ENCODE measurements at places on chromosomes 6 and 20.
A peak's percentile ranks its signal among the peaks of the same experiment; 100 is the strongest.

DNA sequence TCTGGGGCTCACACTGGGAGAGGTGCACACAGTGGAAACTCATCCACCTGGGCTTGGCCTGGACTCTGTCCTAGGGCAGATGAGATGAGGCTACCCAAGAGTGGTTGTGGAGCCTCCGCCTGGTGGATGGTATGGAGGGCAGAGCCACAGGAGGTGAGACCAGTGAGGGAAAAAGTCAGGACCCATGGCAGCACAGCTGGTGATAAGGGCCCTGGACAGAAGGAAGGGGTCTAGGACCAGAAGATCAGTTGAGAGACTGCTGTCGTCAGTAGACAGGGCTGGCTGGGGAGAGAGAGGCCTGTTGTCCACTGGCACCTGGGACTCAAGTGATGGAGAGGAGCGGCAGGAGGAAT is 29.8 kb downstream of the PLCG1 start:
- no peak for ATAC-seq

DNA sequence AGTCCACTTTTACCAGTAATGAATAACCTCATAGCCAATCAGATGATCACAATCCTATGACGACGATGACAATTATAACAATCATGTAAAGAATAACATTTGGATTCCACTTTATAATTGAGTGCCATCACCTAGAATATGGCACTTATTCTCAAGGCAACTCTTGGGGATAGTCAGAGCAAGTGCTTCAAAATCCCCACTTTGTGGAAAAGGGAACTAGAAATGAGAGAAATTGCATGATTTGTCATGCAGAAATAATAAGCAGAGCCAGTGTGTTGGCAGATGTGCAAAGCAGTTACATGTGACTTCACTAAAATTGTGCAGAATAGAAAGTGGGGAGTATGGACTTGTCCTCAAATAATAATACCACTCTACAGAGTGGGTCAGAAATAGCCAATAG is 41.3 kb downstream of the FRK start:
- no peak for ATAC-seq

DNA sequence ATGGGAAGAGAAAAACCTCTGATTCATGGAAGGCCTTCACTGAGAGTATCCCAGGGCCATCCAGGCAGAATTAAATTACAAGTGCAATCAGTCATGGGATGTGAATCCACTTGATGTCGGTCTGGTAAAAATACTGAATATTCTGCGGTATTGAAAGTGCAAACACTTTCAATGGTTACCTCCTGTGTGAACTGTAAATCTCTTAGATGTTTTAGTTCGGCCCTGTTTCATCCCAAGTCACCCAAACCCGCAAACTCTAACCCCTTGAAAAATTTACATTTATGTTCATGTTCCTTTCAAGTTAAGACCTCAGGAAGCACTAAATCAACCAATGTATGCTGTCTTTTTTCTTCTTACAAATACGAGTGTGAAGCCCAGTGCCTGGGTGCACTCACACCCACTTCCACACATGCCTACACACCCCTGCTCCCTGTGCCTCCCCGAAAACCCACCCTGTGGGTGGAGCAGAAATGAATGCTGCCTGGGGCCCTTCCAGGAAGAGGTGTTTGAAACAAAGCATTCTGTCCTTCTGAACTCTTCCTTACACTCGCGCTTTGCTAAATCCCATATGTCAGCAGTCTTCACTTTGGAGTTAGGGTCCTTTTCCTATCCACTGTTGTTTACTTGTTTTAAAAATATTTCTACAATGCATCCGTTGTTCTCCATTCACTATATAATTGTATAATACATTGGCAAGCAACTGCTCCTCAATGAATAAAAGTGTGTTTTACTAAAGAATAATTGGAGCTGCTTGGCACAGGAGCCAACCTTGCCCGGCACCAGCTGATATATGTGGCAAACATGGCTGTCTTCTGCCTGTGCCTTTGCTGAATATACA is 62.7 kb downstream of the FYN start:
- ATAC-seq = no peak

DNA sequence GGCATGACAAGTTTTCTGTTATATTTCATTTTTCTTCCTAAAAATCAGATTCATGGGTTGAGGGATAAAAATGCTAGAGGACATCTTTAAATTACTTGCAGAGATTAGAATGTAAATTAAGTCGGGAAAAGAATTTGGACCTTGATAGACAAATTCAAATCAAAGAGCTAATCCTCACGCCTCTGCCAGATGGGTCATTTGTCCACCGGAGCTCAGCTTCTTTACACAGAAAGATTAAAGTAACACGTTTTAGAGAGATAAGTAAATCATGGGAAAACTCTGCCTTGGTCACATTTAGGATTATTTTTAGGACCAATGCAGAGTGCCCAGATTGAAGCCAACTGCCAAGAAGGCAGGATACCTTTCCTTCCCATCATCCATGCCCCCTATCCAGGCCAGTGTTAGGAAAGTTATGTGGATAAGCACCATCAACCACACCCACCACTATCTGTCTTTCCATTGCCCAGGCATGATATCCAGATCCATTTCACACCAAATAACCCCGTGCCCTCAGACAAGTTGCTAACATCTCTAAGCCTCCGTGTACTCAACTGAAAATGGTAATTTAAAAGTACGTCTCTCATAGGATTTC is 397.4 kb upstream of the PLCB4 start:
- ATAC-seq = no peak

DNA sequence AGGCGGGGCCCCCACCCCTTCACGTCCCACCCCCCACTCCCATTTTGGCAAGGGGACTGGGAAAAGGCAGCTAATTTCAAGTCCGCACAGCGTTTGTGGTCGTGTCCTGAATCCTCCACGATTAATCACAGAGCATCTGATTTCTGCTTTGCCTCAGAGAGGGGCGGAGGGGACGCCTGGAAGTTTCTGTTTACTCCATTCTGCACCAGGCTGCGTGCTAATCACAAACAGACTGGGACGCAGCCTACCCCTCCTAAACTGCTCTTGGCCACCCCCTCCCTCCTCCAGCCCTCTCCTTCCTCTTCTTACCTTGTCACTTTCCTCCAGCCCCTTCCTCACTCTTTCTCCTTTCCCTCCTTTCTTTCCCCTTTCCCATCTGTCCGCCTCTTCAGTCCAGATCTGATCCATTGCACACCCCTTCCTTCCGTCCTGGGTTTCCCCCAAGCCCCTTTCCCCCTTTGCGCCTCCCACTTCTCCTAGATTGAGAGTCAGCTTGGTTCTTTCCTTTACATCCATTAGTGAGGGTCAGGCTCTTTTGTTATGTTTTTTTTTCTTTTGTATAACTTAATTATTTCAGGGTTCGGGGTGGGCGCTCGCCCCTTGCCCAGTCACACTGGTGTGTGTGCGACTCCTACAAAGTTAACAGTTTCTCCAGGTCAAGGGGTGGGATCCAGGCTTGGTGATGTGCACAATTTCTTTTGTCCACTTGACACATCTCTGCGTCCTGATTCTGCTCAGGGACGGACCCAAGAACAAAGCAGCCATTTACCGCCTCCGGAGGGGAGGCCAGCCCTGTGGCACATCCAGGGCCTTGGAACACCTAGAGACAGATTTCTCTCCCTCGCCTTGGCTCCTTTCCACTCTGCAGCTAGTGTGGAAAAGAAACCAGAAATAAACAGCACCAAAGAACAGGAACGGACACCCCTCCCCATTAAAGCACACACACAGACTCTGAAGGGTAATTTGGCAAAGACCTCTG is 520 bp upstream of the RIPOR3 start:
- peak; percentile 87 for ATAC-seq

GRCh38 chr20:17541596-17541995 is 10.4 kb upstream of the BFSP1 start:
- no peak for ATAC-seq

GRCh38 chr6:98560841-98561240 is 273.5 kb upstream of the POU3F2 start:
- ATAC-seq = no peak

- ATAC-seq = no peak
Measured at GRCh38 chr20:35273449-35274171, 4.3 kb downstream of the MMP24OS start.

GRCh38 chr6:3617192-3617631 is 134.3 kb downstream of the PXDC1 start:
- no peak for ATAC-seq

DNA sequence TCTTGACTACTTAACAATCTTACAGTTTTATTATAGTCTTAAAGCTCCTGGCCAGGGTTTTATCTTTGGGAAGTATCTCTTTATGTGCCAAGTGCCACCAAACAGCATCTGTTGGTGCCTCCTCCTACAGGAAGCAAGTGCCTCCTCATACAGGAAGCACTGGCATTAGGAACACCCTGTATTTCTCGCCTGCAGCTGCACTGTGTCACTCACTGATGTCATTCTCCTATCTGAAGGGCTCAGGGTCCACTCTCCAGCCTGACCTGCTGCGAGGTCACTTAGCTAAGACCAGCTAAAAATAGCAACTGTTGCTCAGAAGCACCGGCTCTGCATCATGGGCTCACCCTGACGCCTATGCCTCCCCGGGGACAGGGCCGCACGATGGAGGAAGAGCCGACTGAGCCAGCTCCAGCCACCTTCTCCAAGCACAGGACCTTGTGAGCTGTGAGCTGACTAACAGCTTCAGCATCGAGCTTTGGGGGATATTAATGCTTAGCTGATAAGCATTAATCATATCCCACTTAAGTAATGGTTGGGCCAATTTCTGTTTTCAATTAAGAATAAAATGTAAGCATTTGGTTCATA is 66.3 kb upstream of the CD93 start:
- peak; percentile 57 for ATAC-seq

GRCh38 chr6:32436186-32436585 is 3.5 kb upstream of the HLA-DRA start:
- ATAC-seq = no peak

DNA sequence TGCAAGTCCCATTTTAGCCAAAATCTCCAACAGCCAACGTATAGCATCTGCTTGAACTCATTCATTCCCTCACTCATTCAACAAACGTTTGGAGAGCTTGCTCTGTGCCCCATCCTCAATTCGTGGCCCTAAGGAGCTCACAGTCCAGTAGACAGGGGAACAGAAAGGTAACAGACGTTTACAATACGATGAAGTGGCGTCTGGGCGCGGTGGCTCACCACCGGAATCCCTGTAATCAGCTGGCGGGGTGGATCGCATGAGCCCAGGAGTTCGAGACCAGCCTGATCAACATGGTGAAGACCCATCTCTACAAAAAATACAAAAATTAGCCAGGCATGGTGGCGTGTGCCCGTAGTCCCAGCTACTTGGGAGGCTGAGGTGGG is 790 bp upstream of the E2F1 start:
- ATAC-seq = no peak

- ATAC-seq = no peak
Measured at GRCh38 chr6:21610341-21610740, 16.8 kb downstream of the SOX4 start.

DNA sequence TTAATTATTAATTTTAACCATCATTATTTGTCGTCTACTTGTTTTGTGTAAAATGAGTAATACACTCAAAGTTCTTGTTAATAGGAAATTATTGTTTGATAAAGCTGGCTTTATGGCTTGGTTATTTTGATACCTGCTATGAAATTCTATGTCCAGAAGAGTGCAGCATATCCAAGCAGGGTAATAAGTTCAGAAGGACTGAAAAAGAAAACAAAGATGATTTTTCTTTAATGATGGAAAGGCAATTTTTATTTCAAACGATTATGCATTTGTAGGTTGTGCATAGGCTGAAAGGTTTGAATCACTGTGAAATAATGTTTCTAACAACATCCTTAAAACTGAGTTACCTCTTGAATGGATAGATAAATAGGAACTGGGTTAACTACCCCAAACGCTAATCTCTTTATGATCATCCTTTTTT is 1.4 kb upstream of the MAN1A1 start:
- peak; percentile 18 for ATAC-seq

DNA sequence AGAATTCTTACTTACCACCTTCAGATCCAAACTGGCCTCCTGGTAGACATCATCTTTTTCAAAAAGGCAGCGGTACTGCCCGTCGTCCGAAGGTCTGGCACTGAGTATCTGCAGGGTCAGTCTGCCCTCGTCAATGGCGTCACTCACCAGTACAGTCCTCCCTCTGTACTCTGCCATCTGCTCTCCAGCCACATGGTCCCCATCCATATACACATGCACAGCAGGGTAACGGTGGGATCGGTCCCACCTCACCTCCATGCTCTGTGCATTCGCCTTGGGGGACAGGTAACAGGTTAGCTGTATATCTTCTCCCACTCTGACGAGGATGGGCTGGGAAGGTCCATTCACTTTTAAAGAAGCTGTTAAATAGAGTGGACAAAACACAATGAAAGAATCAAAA is 11.0 kb downstream of the BTNL2 start:
- no peak for ATAC-seq

- ATAC-seq = peak; percentile 17
Measured at GRCh38 chr20:57714409-57715267, 4.8 kb upstream of the PMEPA1 start.

GRCh38 chr20:63769891-63770474 is 30.4 kb downstream of the SLC2A4RG start:
- no peak for ATAC-seq

DNA sequence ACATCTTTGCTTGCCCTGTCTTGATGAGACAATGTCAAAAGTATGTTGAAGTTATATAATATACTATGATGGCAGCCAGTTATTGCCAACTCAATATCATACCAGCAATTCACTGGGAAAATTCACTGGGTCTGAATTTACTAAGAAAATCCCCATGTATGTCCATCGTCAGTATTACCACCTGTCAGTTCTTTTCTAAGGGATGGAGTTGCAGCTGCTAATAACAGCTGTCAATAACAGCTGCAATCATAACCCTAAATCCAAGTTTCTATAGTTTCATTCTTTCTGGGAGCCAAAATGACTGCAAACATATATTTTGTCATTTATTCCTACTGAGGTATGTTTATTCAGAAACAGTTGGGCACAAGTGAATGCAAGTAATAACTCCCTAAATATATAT is 132.6 kb upstream of the RIN2 start:
- no peak for ATAC-seq

DNA sequence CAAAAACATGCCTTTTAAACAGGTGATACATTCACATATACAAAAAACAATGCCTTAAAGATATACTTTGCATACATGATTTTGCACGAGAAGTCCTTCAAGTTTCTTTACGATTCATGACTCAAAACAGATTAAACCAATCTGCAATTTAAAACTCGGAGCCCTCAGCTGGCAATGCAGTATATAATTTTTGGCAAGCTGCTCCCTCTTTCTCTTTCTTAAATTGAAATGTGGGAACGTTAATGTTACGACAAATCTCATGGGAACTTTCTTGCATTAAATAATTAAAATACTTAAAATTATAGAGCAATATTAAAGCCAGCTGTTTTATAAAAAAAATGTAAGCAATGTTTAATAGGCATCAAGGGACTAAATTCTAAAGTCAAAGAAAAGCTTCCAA is 334.6 kb downstream of the ESR1 start:
- ATAC-seq = no peak
